ENCODE measurements at places on chromosomes 4 and X. TPM values are rescaled to one million over a fixed set of nuclear protein-coding genes. Genes with fewer than 3 reads are reported as not detected.

DNA sequence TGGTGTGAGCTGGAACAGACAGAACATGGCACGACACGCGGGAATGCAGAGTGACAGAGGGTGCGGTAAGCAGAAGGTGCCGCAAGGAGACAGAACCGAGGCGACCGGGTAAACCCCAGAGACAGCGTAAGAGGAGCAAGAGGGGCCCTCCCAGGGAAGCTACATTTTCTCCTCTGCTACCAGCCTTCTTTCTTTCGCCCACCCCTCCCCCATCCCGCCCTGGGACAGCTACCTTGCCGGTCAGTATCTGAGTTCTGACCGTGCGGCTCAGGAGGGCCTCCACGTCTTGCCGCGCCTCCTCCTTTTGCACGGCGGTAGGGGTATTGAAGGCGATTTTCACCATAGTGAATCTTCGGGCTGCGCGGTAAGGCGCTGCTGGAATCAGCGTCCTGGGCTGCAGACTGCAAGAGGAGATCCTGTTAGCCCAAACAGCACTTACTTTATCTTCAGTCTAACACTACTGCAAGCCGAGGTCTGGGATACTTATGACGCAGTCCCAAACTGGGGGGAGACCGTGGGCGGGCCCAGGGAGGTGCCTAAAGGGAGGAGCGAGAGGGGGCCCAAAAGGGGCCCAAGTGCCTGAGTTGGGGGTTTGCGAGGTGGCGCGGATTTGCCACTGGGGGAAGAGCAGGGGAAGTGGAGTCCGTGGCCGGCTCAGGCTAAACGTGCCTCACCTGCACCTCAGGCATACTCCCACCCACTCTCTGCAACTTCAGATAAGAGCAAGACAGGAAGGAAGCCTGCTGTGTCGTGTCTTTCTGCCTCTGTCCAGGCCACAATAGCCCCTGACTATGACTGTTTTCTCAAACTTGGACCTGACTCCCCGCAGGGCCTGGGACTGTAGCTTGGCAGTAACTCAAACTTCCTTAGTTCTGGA is at the start of gene ITM2A:
Gene ITM2A (minus strand): TSS at position 462 of the 877 bp plus-strand sequence. CDS start 119 bp downstream, at position 343.
- DNase-seq: no peak

- no peak for DNase-seq
These were observed 41.9 kb upstream of the FAM47B start for GRCh38 chrX:34900691-34901090.

- DNase-seq: no peak
These were observed 47.7 kb downstream of the PDGFRA start for GRCh38 chr4:54276641-54277430.

- no peak for DNase-seq
These were observed 28.7 kb downstream of the UGT2B7 start for GRCh38 chr4:69124941-69125340.

GRCh38 chrX:8052909-8053308 is 118.2 kb downstream of the VCX2 start:
- no peak for DNase-seq

GRCh38 chr4:55382488-55383003 is 13.2 kb upstream of the TMEM165 start:
- no peak for DNase-seq

DNA sequence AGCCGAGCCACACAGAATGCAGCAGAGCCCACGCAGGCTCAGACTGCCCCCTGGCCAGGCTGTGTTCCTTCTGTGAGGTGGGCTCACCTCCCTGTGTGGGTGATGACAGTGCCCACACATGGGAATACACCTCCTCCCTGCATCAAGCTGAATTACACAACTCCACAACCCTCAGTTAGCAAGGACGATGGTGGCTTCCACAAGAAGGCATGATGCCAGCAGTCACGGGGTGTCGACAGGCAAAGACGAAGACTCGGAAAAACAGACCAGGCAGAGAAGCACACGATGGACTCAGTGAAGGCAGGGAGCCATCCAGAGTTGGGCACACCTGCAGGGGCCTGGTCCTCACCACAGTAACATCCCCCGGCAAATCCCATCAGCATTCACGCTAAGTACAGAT is 12.1 kb downstream of the LETM1 start:
- DNase-seq: no peak

- no peak for DNase-seq
These were observed 198.7 kb upstream of the NOCT start for GRCh38 chr4:138816875-138817274.

GRCh38 chr4:82381235-82381634 is 7.4 kb upstream of the HNRNPD start:
- no peak for DNase-seq

DNA sequence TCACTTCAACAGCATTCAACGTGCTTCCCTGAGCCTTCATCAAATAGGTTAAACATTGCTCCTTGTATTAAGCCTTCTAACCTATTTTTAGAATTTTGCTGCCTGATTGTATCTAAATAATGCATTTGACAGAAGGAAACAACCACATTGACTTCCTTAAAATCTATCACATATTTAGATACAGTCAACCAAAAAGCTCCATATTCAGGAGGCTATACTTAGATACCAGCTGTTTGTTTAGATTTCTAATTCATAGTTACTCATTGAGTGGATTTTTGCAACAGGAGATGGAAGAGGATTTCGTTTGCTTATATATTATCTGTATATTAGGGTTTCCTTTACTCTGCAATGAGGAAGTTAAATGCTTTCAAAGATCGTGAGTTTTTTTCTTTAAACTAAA is 241.1 kb upstream of the PPP1R2C start:
- DNase-seq: no peak

GRCh38 chr4:23818097-23818885 is 71.6 kb downstream of the PPARGC1A start:
- no peak for DNase-seq

GRCh38 chr4:182113779-182114178 is 129.4 kb upstream of the TENM3 start:
- DNase-seq: no peak

DNA sequence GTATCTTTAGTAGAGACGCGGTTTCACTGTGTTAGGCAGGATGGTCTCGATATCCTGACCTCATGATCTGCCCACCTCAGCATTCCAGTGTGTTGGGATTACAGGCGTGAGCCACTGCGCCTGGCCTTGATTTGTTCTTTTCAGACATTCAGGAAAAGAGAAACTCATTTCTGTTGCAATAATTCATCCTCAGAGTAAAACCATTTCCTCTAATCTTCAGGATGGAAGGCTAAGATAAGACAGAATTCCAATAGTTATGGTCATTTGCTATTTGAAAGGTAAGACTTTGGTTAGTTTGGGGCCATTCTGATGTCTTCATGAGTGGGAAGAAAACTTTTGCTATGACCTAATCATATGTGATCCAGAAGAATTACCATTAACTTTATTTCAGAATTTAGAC is 83.0 kb downstream of the LRP2BP start:
- DNase-seq: no peak

GRCh38 chrX:142999199-142999701 is 26.5 kb upstream of the SPANXN4 start:
- no peak for DNase-seq

GRCh38 chr4:6095023-6095752 is 77.0 kb upstream of the C4orf50 start:
- no peak for DNase-seq

DNA sequence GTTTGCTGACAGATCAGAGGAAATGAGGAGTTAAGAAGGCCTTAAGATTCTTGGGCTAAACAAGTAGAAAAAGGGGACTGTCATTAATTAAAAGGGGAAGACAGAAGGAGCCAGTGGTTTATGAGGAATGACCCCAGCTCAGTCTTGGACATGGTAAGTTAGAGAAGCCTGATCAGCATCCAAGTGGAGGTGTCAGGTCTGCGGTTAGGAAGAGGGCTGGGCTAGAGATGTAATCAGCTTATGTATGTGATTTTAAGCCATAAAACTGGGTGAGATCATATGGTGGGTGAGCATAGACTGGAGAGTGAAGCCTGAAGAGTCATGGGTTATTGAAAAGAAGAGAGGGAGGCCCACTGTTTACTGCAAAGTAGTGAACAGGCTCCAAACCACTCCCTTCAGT is 246.1 kb downstream of the NR3C2 start:
- no peak for DNase-seq

- DNase-seq: peak; percentile 9
These were observed 1424.9 kb upstream of the PCDH7 start for GRCh38 chr4:29295280-29295679.

DNA sequence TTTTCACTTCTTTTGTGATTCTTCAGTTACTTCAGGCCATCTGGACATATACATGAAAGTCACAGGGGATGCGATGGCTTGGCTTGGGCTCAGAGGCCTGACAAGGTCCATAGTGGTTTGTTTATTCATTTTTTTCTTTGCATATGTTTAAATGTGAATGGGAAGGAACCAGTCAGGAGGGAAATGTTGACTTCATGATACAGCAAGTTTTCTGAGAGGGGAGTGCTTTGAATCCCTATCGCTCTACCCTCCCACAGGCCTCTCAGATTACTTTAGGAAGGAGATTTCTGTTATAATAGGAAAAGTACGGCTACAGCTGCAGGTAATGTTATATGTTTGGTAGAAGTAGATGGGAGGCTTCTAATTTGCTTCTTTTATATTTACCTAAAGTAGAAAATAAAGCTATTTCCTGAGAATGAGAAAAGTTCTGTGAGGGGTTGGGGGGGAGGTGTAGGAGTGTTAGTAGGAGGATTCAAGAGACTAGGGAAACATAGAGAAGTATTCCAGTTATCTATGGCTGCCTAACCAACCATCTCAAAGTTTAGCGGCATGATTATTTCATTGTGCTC is 322.9 kb downstream of the RAPGEF2 start:
- DNase-seq: no peak

DNA sequence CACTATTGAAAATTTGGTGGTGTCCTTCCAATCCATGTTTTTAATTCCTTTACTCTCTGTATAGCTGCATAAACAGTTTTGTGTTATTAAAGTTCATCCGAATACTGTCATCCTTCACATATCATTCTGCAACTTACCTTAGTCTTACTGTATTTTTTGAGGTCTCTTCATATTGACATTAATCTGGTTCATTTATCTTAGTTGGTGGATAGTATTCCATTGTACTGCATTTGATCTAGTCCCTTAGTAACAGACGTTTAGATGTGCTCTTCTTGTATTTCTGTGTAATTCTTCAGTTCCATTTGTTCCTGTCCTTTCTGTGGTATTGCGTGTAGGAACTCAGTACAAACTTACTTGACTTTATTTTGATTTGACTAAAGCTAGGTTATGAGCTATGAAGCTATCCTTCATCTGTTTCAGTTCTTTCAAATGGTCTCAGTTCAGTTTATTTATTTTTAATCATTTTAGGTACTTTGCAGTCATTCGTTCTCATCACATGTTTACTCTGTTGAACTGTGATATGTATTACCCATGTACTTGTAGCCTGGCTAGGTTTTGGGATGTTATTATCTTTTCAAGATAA is 41.3 kb downstream of the RAPGEF2 start:
- DNase-seq: no peak

GRCh38 chrX:13808865-13809264 is 8.0 kb downstream of the GPM6B start:
- no peak for DNase-seq

- DNase-seq: no peak
These were observed 110.7 kb upstream of the PPP2R3B start for GRCh38 chrX:497186-498014.

- DNase-seq: no peak
These were observed 3.2 kb upstream of the VGLL1 start for GRCh38 chrX:136528645-136529315.

DNA sequence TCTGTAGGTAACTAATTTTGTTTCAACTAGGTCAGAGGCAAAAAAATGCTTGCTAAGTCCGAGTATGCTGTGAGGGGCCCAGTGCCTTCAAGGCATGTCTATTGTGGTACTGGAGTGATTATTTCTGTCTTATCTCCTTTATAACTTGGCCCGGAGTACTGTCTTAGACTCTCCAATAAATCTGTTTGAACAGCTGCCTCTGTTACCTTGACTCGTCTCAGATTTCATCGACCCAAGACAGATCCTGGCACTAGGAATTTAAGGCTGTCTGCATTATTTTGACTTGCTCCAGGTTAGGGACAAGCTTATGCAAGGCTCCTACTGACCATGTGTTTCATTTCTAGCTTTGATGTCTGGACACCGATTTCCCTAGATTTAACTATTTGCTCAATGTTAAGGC is 41.1 kb upstream of the NKAP start:
- no peak for DNase-seq

DNA sequence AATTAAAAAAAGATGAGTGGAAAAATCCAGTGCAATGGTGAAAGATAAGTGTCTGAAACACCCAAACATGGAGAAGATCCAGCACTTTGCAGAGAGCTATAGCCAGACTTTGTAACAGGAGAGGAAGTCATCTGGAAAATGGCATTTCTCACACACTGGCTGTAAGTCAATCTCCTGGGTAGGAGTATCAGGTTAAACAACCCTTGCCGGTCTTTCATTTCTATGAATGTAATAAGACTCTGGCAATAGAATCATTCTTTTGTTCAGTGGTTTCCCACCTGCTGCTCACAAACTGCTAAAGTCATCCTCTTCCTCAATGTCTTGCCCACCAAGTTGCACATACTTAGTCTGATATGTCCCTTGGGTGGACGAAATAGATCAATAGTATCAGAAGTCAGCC is 94.0 kb upstream of the ATP8A1 start:
- no peak for DNase-seq

GRCh38 chr4:88242144-88242543 is 42.2 kb downstream of the PPM1K start:
- DNase-seq: no peak

- no peak for DNase-seq
These were observed 17.6 kb downstream of the DYNLT3 start for GRCh38 chrX:37829721-37830120.

DNA sequence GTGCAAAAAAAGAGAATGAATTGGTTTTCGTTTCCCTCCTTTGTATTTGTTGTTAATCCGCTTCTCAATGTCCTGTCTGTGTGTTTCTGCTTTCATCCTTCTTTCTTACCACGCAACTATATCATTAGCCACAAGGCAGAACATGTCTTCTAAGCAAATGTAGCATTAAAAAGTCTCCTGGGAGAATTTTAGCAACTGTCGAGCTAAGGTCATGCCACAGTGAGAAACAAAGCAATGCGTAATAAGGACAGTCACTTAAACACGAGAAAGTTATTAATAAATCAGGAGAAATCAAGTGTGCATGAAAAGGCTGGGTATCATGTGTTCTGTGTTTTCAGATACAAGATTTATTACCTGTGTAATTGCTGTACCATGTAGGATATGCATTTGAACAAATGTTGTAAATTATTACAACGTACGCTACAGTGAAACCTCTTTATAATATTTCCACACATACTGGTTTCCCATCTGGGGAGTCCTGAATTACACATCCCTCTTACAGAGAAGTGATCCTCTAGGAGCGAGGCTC is 890.8 kb downstream of the TRIML1 start:
- DNase-seq: no peak

GRCh38 chr4:94757192-94758140 is at the start of gene BMPR1B:
Gene BMPR1B (plus strand): TSS chr4:94757955. CDS start chr4:95104425, 346,470 bp downstream.
- DNase-seq: no peak

- DNase-seq: no peak
These were observed 171.8 kb downstream of the SOWAHB start for GRCh38 chr4:76726176-76726575.

DNA sequence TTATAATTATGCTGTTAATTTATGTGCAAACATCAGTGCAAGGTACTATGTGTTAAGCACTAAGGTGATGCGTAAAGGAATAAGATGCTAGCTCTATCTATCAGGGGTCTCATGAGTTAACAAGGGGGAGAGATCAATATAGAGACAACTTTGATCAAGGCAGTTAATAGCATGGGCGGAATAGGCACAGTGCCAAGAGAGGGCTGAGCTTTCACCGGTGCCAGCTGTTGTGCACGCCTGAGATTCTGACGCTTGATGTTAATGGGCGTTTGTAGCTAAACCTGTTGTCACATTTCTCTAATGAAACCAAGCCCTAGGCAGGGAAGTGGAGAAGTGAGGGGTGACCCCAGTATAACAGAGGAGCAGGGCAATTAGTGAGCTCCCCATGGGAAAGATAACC is 86.0 kb upstream of the NMU start:
- no peak for DNase-seq

The ZAR1 gene
- not detected for polyA plus RNA-seq

The IBSP gene
- polyA plus RNA-seq: not detected

The TLR10 gene
- 0.42 TPM for polyA plus RNA-seq

All from forelimb muscle (tissue), 1 donor.